ENCODE measurements at places on chromosomes 13 and 19. TPM values are rescaled to one million over a fixed set of nuclear protein-coding genes. Genes with fewer than 3 reads are reported as not detected.

DNA sequence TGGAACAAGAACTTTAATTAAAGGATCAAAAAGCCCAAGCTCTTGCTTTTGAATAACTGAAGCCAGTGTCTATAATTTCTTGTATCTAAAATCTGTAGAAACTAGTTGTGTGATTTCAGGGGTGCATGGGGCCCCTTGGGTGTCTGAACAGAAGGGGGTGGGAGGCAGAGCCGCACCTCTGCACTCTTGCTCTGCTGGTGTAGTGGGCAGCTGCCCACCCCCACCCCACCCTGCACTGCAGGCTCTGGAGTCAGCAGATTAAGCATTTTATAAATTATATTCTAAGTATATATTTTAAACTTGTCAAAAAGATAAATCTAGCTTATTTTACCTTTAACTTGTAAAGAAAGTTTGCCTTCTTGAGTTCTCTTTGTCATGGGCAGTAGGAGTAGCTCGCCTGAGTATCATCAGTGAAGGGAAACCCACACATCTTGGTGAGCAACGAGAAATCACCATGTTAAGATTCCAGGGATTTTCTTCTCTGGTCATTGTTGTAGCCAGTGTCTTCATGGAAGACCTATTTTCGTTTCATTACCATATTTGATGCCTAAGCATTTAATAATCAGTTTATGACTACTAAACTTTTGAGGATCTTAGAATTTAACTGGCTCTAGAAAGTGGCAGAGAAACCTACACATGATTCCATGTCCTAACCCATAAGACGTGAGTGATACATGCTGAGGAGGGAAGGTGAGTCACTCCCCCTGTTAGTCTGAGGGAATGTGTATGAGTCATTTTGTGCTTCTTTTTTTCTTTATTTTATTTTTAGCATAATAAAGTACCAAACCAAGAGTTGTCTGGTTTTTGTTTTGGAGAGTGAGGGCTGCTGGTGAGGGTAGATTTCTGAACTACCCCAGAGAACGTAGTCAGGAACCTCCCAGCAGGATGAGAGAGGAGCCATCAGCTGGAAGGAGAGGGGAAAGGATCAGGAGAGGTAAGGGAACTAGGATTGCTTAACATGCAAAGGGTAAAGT is 7.7 kb downstream of the UBE2L5 start:
- DNase-seq, result no peak

GRCh38 chr13:59532405-59532804 is 631.3 kb downstream of the DIAPH3 start:
- DNase-seq, result no peak

DNA sequence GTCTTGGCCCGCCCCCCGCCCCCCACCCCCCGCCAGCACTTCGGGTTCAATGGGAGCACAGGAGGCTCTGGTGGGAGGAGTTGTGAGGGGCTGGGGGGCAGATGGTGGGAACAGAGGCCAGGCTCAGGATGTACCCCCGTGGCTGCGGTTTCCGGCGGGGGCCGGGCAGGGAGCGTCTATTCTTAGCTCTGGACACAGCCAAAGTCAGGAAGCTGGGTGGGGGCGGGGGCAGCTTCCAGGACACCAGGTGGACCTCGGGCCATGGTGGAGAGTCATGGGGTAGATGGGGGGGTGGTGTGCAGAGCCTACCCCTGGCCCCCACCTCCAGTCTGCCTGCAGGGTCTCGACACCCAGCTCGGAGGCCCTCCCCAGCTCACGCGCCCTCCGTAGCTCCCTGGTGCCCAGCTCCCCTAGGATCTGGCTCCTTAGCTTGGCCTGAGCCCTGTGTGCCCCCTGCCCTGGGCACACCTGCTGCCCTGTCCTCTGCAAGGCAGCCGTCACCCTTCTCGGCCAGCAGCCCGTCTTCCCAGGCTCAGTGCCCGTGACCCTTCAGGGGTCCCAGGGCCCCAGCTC is 2.2 kb upstream of the TBXA2R start:
- no peak for DNase-seq

- peak; percentile 88 for DNase-seq
Measured at GRCh38 chr19:5903624-5904351, at the start of gene NDUFA11. NDUFA11 (minus strand) TSS chr19:5903790; CDS start chr19:5903708, 82 bp downstream.

DNA sequence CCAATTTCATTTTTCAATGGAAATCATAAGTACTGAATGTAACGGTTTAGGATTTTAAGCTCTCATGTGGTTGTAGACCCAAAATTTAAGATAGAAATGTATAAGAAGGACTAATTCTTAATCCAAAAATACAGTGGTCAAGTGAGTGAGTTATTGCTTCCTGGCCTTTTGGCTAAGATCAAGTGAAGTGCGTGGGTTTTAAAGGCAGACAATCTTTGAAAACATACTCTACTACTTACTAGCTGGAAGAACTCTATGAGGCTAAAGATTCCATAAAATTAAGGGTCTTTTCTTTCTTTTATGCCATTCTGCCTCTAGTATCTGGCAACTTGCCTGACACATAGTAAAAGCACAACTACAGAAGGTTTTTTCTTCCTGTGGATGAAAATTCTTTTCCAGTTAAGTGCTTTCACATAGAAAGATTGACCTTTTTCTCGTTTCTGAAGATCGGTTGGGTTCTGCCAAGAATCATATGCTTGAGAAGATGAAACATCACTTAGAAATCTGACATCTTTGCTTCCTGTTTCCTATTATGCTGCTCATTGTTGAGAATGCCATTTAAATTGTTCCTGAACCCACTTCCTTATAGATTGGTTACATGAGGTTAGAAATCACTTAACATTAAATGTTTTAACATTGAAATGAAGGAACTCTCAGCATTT is 26.4 kb upstream of the SCEL start:
- no peak for DNase-seq

GRCh38 chr19:54105796-54106195 is 3.1 kb downstream of the NDUFA3 start:
- DNase-seq, result no peak

DNA sequence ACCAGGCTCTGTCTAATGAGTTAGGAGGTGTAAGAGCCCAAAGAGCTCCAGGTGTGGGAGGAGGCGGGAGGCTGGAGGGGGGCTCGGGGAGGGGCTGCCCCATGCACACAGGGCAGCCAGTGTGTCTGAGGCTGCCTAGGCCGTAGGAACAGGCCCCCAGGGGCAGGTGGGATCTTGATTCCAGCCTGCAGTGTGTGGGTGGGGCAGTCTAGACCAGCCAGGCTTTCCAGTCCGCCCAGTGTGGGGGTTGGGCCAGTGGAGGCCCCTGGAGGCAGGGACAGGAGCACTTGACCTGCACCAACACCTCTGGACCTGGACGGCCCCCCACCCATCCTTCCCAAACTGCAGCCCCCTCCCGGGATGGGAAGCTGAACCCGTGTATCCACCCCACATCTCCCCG is 5.4 kb upstream of the CAMSAP3 start:
- DNase-seq, result no peak

DNA sequence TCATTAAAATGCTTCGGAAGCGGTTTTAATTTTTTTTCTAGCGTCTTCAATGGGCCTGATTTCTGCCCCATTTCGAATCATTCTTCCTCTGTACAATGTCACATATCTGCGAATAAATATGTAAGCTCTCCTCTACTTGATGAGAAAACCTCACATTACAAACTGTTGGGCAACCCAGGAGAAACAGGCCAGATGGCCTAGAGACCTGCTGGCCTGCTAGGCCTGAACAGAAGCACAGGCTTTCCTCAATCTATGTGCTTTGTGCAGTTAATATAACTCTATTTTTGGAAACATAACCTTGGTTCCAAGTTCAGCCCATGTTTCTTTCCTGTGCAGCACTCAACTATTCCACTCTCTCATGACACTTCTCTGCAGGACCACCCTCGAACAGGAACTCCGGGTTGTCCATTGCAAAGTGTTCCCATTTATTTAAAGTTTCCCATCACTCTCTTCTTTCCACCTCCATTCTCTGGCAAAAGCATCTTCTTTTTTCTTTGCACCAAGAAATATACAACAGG is 42.0 kb downstream of the DCLK1 start:
- no peak for DNase-seq

DNA sequence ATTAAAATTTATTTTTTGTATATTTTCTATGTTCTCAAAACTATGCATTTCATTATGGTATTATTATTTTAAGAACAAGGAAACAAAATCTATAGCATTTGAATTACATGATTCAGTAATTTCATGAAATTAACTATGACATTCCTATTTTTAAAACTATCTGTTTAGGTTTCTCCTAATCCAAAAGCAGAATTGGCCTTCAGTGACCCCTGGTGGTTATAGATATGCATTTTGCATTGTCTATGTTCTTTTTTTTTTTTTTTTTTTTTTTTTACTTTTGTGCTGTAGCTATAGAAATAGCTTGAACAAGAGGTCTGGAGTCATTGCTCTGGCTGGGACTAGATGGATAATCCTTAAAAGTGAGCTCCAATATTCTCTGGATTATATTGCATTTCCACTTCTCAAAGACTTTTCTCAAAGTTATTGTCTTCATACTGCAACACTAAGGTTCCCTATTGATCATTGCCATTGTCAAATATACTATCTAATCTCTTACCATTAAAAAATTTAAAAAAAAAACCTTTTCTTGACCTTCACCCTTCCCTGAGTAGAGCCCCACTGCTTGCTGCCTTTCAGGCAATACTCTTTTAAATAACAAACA is 15.9 kb upstream of the DNAJC3 start:
- peak; percentile 51 for DNase-seq

DNA sequence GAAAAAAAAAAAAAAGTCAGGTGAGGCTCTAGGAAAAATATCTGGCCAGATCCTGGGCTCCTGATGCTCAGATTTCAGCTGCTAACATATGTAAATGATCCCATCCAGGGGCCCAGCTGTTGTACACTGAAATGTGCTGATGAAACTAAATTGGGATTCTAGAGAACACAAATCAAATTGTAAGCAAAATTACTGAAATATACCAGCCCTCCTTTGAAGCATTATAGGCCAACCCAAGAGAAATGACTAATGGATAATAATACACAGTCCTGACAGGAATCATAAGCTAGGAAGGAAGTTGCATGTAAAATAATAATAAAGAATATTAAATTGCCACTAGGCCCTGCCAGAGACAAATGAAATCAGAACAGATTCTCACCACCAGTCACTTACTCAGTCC is 17.8 kb downstream of the KCTD12 start:
- DNase-seq, result no peak

DNA sequence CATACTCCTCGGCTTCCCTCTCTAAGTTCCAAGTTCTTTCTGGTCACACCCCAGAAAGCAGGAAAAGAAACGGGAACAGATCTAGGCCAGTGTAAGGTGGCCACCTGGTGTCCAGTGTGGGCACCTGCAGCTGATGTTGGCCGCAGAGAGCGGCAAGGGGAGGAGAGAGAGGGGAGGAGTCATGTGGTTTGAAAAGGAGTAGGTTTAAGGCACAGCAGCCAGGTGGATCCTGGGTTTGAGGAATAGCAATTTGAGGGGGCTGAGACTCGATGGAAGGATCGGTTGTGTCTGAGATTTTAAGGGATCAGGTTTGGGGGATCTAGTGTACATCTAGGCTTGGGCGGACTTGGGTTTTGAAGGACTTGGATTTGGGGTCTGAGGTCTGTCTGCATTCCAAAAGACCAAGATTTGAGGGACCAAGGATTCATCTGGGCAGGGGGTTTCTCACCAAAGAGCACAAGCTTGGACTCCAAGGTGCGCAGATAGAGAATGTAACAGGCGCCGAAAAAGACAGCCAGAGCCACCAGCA is 1.2 kb downstream of the RABAC1 start:
- peak; percentile 81 for DNase-seq

DNA sequence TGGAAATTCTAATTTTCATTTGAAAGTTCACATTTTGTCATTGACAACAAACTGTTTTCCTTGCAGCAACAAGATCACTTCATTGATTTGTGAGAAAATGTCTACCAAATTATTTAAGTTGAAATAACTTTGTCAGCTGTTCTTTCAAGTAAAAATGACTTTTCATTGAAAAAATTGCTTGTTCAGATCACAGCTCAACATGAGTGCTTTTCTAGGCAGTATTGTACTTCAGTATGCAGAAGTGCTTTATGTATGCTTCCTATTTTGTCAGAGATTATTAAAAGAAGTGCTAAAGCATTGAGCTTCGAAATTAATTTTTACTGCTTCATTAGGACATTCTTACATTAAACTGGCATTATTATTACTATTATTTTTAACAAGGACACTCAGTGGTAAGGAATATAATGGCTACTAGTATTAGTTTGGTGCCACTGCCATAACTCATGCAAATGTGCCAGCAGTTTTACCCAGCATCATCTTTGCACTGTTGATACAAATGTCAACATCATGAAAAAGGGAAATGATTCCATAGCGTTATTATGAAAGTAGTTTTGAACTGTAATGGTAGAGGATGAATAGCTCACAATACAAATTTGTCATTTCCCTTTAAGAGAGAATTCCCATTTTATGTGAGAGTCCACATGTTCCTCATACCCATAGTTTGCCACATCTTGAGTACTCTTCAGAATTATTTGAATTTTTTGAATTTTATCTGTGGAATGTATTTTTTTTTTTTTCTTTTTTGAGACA is 2.6 kb downstream of the BRCA2 start:
- DNase-seq, result no peak

GRCh38 chr19:46042252-46042883 is 1.6 kb upstream of the IGFL4 start:
- DNase-seq, result no peak

- DNase-seq, result no peak
Measured at GRCh38 chr13:97539651-97540610, 106.0 kb downstream of the RAP2A start.

- DNase-seq, result no peak
Measured at GRCh38 chr19:54319049-54319448, 6.1 kb upstream of the LILRA5 start.

DNA sequence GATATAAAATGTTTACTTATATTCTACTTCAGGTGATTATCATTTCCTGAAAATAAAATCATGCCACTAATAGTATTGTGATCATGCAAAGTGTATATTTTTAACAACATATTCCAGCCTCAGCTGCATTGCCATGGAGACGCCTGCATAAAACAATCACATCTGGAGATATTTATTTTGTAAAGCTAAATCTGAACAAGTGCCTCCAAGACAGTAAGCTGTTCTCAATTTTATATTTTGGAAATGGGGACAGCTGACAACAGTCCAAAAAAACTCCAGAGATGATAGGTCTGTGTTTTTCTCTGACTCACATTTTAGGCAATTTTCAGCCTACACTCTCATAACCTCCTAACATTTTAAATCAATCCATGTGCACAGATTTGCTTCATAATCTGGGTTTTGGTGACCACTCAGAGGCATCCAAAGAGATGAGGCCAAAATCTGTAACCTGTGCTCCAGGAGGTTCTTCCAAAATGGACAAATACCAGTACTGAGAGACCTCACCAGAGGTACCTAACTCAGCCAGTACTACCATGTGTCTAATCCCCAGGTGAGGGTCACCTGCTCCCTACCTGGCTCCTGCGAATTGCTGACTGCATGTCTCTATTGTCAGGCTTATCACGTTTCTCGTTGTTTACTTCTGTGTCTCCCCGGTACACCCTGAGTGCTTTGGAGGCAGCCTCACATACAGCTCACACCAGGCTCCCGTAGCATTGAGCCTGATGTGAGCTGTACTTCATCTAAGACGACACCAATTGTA is 62.7 kb downstream of the COL4A1 start:
- DNase-seq, result no peak

Gene DACH1
- not detected for polyA plus RNA-seq

Gene EID2B
- polyA plus RNA-seq, result 2.2 TPM

Gene RUBCNL
- not detected for polyA plus RNA-seq

Gene AZU1
- polyA plus RNA-seq, result not detected

Gene MCF2L
- polyA plus RNA-seq, result 33.6 TPM

Gene JUND
- polyA plus RNA-seq, result 124 TPM

Gene IL11
- polyA plus RNA-seq, result 4.5 TPM

Gene ZIC5
- polyA plus RNA-seq, result not detected
